Hematopoietic multipotent progenitor cell treated with erythropoietin and hydrocortisone succinate and interleukin-3 and kit ligand, for 8 days (in vitro differentiated cells): ENCODE measurements at places on chromosomes 5 and 9.
A peak's percentile ranks its signal among the peaks of the same experiment; 100 is the strongest.

- peak; percentile 90 for DNase-seq
Measured at GRCh38 chr9:74952201-74953151, at the start of gene C9orf40. TSS of gene C9orf40 (minus strand) at chr9:74952912. CDS start at chr9:74952611, 301 bp downstream.

DNA sequence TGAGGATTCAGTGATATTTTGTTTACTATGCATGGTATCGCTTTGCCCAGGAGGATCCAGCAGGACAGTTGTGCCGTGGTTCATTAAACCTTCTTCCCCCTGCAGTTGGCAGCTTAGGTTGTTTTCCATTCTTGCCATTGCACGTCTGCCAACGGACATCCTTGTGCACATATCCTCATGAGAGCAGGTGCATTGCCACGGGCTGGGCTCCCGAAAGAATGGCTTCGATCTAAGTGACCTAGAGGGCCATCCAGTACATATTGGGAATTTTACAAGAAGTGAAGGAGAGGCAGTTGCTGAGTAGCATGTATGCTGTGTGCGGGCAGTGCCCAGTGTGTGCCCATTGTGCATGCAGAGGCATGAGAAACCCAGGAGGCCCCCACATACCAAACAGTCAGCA, 22.1 kb downstream of the HRH2 start:
- DNase-seq, result no peak

DNA sequence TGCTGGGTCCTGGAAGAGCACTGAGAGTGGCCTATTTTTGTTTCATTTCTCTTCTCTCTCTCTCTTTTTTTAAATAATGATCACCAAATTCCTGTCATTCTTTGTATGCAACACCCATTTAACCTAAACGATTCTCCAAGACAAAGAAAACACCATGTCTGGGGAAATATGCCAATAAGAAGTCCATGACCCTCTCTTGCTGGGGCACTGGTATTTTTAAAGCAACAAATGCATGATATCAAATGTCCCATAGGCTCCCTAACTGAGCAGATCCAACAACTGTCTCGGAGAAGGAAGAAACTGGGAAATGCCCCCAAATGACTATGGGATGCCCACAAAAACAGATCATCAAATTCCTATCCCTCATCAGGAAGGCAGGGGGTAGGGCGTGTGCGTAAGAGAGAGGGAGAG, 567.4 kb downstream of the CCDC171 start:
- DNase-seq, result no peak

DNA sequence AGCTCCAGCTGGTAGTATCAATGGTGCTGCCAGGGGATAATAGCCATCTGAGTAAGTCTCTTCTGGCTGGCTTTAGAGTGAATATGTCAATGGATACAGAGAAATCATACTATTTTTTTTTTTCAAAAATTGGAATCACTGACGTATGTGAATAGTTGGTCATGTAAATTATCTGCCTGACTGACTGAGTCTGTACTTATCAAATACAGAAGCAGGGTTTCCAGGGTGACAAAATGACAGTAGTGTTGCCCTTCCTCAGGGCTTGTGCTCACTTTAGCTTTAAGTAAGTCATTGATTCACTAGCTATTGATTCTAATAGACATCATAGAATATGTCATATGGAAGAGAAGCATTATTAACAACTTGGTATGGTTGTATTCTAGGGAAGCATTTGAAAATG, 126.0 kb upstream of the C6 start:
- no peak for DNase-seq

DNA sequence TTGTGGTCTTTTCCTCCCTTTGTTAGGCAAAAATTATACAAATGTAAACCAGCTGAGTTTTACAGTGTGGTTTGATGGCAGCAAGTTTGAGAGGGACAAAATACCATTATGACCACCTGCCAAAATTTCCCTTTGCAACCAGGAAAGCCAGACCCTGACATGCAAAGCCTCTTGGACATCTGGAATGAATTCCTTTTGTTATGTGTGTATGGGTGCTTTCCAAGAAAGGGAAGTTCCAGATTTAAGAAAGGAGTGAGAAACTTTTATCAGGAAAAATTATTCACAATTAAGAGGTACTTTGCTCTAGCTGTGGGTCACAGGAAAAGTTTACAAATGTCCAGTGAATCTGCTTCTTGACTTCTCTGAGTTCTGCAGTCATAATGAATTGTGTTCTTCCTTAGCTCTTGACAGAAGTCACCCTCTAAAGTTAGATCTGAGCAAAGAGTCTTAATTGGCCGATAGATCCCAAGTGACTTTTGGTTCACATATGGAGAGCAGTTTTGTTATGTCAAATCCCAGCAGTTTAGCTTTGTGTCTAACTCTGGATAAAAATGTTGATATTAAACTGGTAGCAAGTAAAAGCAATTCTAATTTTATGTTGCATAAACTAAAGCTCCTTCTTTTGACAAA, 295.9 kb upstream of the ZNF608 start:
- DNase-seq, result no peak

DNA sequence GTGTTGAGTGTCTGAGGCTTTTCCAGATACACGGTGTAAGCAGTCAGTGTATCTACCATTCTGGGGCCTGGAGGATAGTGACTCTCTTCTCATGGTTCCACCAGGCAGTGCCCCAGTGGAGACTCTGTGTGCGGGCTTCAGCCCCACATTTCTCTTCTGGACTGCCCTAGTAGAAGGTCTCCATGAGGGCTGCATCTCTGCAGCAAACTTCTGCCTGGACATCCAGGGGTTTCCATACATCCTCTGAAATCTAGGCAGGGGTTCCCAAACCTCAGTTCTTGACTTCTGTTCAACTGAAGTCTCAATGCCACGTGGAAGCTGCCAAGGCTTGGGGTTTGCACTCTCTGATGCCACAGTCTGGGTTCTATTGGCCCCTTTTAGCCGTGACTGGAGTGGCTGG, 256.6 kb upstream of the ITGA1 start:
- DNase-seq, result no peak

- no peak for DNase-seq
Measured at GRCh38 chr9:104686081-104686480, 8.2 kb upstream of the OR13D1 start.

DNA sequence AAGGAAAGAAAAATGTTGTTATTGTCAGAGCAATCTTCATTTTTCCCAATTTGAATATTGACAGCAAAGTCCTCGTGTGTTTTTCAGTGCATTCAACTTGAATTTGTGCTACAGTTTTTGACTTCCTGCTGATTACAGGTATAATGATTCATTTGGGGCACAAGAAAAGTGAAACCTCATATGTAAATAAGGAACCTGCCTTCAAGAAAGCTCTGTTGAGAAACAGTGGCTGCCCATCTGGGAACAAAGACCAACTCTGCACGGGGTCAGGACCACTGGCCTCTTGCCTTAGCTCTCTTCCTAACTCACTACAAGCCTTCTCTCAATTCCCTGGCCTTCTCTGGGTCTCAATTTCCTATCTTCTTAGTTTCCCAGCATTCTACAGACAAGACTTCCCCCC, 21.0 kb downstream of the TIMD4 start:
- DNase-seq, result no peak

DNA sequence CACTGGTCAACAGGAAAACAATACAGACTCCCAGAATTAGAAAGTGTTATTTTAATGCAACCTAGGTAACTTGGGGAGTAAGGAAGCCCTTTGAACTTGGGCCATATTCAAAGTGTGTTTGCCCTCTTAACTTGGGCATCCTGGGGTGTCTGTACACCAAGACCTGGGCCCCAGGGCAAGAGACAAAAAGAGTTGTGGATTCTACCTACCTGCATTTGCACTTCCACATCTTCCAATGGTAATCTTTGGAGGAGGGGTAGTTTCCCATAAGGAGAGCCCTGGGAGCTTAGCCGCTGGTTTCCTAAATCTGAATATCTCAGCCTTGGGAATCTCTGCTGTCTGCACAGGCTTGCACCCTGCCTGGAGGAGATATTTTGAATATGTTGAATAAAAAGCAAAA, 8.5 kb downstream of the WNT8A start:
- DNase-seq, result no peak

GRCh38 chr5:170307575-170308465, 10.2 kb upstream of the LCP2 start:
- peak; percentile 71 for DNase-seq

- no peak for DNase-seq
Measured at GRCh38 chr5:135308245-135308644, 90.8 kb downstream of the MACROH2A1 start.

DNA sequence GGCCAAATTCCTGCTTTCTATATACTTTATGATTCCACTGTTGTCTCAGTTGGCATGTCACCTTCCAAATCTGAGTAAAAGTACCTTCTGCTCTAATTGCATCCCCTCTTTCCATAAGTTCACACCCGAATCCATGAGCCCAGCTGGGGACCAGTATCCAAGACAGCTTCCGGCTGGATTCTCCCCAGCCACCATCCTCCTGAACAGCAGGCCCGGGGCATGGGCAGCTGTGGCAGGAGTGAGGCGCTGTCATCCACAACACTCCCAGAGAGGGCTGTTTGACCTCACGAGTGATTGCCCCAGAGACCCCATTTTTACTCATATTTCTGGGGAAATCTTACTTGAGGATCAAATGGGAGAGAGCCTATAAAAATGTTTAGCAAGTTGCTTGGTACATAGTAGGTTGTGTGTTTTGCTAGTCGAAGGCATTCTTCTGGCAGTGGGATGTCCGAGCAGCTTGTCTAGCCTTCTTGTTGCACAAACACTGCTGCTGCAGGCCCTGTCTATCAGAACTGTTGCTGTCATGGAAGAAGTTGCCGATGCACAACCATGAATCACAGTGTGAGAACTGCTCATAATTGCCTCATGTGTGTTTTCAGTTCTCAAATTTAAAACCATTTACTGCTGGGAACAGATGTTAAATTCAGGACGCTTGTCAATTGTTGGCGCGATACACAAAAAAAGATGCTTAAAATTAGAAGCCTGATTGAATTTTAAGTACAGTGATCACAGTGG, 93.8 kb downstream of the HSPA4 start:
- DNase-seq, result no peak

DNA sequence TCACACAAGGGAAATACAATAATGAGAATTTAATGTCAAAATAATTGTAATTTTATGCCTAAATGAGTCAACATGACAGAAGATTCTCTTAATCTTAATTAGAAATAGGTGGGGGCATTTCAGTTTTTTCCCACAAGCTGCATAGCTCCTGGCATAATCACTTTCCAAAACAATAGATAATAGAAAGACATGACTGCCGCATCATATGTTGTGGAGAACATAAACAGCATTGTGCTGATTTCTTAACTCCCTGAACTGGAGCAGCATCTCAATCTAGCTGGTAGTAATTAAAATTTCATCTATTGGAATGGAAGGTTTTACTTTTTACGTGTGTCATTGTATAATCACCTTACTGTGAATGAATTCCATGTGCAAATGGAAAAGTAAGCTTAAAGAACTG, 112.1 kb downstream of the ST8SIA4 start:
- no peak for DNase-seq

GRCh38 chr5:112124788-112125187, 294.3 kb downstream of the EPB41L4A start:
- DNase-seq, result no peak

DNA sequence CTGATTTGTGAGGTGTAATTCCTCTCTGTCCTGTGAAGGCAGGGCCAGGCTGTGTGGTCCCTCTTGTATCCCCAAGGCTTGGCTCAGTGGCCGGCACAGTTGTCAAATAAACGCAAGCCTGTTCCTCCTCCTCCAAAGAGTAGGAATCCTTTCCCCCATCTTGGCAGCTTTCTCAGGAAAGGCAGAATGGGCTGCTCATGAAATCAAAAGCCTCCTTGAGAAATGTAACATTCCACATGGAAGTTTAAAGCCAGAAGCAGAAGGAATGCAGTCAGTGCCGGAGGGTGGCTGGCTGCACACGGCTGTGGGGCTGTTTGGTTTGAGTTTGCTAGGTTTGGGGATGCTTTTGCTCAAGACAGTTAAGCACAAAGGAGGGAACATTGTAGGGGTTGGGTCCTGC, 34.5 kb upstream of the MED10 start:
- DNase-seq, result no peak

DNA sequence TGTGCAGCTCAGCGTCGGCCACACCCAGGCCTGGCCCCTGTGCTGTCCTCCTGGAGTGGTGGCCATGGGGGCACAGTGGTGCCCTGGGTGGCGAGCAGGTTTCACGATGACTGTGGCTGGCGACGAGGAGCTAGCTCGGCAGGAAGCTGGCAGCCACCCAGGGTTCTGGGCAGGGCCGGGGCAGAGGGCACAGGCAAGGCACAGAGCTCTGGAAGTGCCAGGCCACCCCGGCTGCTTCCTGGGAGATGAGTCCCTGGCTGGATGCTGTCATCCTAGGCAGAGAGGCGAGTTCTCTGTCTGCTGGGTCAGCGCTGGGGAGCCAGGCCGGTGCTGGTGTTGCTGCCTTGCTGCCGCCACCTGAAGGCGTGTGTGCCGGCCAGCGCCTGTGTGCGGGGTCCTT, 51.7 kb downstream of the RXRA start:
- DNase-seq, result no peak

DNA sequence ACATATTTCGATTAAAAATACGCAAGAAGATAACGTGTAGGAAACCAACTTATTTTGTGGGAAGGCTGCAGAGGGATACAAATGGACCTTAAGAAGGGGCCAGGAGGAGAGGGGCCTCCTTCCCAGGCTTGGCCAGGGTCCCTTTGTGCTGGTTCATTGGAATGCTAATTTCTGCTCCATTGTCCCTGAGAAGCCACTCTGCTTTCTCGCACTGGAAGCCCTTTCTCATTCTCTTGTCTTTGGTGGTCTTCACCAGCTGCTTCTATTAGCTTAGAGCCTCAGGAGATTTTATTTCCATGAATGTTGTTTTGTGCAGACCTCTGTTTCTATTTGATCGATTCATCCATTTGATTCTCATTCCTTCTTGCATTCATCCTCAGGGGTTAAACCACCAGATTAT, 325.4 kb downstream of the TMEM38B start:
- no peak for DNase-seq

DNA sequence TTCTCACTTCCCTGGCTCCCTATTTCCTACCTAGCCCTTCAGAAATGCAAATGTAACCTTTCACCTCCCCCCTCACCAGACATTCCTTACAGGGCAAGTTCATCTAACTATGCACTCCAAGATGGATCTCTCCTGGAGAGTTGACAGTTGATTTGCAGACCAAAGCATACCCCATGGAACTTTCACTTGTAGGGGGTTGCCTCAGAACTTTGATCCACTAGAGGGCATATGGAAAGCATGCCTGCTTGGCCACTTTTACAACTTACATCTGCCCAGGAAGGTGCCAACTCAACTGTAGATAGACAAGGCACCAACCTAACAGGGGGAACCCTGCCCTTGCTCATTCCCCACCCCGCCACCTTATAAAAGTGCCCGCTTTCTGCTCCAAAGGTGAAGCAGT, 187.8 kb downstream of the NXNL2 start:
- peak; percentile 4 for DNase-seq

DNA sequence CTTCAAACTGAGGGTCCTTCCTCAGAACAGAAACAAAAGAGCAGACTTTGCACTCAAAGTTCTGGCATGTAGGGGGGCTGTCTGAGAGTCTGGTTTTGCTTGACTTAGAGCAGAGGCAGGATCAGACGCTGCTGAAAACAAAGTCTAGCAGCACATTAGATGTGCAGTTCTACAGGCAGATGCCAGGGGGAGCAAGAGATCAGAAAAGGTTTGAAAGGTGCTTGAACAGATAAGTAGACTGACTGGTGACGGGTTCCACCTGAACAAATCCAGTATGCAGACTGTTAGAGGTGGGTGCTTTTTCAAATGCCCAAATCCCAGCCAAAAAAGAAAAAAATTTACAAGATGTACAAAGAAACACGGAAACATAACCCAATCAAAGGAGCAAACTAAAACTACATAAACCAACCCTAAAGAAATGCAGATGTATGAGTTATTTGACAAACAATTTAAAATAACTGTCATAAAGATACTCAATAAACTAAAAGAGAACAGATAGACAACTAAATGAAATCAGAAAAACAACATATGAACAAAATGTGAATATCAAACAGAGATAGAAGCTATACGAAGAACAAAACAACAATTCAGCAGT, 194.7 kb upstream of the FREM1 start:
- peak; percentile 61 for DNase-seq
